ENCODE measurements at places on chromosomes 11 and 22.

GRCh38 chr11:28337701-28338100, 229.5 kb downstream of the METTL15 start:
- no peak for DNase-seq

- no peak for DNase-seq
Observed at GRCh38 chr11:59679347-59679746, 10.5 kb upstream of the PATL1 start.

DNA sequence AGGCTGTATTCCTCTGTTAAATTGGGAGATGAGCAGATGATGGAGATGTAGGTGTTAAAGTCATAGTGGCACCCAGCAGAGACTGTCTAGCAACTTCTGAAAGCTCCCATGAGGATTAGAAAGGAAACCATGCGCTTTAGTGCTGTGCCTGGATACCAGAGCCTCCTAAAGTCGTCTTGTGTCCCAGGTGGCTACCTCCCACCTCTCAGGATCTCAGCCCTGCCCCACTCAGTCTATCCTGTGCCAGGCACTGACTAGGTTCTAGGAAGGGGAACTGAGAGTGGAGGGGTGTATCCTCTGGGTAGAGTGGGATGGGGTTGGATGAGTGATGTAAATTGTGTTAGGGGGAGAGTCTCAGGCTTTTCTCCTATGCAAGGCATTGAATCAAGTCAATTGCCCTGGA, 60.2 kb downstream of the KIAA1671 start:
- no peak for DNase-seq

DNA sequence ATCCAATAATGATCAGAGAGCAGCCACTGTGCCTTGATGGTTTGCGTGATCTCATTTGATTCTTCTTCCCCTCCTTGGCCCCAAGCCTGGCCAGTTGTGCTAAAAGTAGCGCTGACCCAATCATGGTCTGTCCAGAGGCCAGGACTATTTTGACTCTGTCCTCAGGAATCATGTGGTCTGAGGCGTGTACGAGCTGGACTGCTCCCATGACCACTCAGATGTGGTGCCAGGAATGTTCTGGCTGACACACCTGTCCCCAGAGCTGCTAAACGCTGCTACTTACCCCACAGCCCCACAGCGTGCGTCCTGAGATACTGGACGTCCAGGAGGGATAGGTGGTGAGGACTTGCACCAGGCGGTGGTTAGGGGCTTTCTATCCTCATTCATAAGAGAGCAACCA, 70.5 kb downstream of the FEZ1 start:
- no peak for DNase-seq

- no peak for DNase-seq
Observed at GRCh38 chr11:73653996-73654395, 7.6 kb downstream of the PLEKHB1 start.

DNA sequence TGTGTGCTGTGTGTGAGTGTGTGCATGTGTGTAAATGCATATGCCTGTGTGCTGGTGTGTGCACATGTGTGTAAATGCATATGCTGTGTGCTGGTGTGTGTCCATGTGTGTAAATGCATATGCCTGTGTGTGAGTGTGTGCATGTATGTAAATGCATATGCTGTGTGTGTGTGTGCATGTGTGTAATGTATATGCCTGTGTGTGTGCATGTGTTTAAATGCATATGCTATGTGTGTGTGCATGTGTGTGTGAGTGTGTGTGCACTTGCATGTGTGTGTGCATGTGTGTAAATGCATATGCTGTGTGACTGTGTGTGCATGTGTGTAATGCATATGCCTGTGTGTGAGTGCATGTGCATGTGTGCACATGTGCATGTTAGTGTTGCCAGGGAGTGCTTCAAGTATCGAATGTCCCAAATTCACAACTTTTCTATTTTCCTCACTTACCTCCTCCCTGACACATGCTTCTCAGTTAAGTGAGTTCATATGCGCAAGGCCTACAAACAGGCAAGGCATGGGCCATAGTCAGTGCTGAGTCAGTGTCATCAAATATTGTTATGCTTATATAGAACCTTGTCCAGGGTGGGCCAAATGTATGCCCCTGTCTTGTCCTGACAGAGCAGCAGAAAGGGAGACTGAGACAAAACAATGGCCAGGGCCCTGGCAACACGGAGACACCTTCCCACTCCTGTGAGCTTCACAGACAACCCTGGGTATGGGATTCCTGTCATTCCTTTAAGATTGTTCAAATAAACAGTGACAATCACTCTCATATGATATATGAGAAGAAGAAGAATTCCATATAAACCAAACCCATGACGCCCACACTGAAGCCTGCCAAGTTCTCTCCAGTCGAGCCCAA, 38.6 kb downstream of the GGTLC2 start:
- no peak for DNase-seq

GRCh38 chr11:2433106-2433925, 11.0 kb downstream of the TRPM5 start:
- DNase-seq, result no peak

DNA sequence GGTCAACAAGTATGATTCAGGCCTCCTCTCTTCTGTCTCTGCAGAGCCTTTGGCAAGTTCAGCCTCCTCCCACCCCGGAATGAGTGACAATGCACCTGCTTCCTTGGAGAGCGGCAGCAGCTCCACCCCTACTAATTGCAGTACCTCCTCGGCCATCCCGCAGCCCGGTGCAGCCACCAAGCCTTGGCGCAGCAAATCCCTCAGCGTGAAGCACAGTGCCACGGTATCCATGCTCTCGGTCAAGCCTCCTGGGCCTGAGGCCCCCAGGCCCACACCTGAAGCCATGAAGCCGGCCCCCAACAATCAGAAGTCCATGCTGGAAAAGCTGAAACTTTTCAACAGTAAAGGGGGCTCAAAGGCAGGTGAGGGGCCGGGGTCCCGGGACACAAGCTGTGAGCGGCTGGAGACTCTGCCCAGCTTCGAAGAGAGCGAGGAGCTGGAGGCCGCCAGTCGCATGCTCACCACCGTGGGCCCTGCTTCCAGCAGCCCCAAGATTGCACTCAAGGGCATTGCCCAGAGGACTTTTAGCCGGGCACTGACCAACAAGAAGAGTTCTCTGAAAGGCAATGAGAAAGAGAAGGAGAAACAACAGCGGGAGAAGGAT, 220.6 kb downstream of the NAV2 start:
- no peak for DNase-seq

DNA sequence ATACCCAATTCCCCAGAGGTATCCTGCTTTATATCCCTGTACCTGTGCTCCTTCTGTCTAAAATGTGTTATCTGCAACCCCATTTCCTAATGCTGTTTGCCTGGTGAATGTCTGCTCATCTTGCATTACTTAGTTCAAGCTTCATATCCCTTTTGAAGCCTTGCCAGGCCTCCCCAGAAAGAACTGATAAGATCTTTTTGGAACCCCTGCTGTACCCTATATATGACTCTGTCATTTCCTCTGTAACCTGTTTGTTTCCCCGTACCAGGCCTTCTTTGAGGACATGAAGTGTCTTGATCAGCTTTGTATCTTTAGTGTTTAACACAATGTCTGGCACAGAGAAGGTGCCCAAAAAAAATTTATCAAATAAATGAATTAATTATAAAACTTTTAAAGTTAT, 77.6 kb downstream of the LIF start:
- DNase-seq, result no peak

DNA sequence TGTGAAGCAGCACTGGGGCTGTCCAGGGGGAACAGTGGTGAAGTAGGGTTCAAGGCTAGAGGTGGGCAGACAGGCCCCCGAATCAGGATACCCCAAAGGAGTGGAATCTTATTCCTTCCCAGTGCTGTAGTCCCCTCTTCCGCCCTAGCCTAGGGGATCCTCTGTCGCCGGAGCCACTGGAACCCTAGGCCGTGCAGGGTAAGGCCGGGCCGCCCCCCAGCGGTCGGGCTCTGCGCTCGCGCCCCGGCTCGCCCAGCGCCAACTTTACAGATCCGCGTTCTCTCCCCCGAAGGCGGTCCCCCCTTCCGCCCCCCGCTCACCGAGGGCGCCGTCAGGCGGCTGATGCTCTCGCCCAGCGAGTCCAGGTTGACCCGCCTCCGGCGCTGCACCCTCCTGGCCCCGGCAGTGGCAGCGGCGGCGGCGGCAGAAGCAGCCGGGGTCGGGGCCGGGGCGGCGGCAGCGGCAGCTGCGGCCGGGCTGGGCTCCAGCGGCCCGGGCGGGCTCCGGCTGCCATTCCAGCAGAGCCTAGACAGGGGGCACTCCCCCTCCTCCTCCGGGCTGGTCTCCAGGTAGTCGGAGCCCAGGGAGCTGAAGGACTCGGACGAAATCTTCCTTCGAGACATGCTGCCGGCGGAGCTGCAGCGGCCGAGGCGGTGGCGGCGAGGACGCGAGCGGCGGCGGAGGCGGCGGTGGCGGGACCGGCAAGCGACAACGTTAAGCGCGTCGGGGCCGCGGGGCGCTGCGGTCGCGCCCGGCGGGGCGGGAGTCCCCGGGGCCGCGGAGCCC, 650 bp downstream of the GUCY1A2 start:
- peak; percentile 72 for DNase-seq

DNA sequence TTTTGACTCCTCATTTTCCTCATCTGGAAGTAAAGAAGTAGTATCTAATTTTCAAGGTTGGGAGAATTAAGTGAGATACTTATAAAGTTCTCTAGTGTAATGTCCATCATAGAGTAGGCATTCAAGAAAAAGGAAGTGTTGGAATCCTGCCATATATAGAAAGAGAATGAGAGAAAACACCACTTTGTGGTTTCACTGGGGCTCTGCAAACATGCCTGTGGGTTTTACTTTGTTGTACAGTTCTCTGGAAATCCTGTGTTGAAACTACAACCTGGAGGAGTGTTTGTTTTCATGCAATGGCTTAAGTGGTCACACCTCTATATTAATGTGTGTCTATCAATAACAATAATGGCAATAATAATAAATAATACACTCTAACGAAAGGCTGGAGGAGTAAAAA, 741.7 kb downstream of the NELL1 start:
- no peak for DNase-seq

DNA sequence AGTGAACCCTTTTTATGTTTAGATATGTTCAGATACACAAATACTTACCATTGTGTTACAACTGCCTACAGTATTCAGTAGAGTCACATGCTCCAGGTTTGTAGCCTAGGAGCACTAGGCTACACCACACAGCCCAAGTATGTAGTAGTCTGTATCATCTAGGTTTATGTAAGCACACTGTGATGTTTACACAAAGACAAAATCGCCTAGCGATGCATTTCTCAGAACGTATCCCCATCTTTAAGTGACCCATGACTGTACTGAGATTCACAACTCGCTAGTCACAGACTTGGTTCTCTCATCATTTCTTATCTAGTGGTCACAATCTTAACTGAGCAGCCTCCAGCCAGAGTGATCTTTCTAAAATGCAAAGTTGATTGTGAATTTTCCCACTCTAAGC, 119.2 kb downstream of the RASSF10 start:
- no peak for DNase-seq

DNA sequence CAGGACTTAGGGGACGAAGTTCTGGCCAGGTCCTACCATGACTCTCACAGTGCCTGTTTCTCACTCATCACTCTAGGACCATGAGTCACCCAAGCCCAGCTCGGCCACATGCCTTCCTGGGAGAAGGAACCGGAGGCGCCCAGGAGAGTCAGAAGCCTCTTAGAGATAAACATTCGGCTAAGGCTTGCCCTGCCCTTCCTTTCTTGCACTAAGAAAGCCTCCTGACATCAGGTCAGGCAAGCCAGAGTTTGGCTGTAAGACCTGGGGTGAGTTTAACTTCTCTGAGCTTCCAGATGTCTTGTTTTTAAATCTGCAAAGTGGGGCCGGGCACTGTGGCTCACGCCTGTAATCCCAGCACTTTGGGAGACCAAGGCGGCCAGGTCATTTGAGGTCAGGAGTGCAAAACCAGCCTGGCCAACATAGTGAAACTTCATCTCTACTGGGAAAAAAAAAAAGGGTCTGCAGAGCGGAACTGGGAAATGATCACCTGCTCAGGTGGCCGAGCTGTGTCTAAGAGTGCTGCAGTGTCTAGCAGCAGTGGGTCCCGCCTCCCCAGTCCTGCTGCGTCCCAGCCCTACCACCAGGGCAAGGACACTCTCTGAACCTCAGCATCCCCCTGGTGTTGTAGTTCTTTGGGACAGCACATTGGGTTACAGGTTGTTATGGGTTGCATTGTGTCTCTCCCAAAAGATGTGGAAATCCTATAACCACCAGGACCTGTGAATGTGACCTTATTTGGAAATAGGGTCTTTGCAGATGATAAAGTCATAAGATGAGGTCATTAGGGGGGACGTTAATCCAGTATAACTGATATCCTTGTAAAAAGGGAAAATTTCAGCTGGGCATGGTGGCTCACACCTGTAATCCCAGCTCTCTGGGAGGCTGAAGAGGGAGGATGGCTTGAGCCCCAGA, 1.8 kb upstream of the CARS1 start:
- DNase-seq, result no peak

DNA sequence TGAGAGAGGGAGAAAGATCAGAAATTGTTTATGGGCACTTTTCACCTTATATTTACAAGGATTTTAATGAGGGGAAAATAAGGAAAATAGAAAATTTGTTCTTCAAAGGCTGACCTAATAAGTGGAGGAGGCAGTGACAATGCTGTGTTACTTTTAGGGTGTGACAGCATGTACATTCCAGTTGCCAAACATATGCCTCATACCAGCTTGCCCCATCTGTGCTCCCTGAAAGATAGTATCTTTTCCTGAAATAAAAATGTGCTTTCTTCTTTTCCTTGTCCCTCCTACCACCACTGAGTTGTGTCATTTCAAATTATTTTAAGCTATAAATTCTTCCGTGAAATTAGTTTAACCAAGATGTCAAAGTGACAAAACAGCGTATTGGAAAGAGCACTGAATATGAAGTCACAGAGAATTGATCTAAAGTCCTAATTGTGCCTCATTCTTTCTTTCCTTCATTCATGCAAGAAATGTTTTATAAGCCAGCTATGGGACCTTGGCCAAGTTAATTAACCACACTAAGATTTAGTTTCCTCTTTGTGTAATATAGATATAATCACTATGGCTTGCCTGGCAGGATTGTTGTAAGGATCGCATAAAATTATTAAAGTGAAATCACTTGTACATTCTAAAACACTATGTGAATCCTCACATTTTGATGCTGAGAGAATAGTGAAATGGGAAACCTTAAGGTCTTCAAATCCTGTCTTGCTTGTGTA, 1307.5 kb upstream of the TENM4 start:
- no peak for DNase-seq

DNA sequence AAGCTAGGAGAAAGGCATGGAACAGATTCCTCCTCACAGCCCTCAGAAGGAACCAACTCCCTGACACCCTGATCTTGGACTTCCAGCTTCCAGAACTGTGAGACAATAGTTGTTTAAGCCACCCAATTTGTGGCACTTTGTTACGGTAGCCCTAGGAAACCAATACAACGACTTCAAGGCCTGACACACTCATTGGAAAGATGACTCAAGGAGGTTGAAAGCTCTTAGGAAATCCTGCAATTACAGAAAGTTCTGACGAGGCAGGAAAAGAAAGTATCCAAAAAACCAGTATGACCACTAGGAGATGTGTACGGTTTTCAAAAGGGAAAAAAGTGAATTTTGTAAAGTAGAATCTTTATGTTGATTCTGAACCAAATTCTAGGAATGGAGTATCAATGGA, 161.4 kb downstream of the SWAP70 start:
- DNase-seq, result no peak

- no peak for DNase-seq
Observed at GRCh38 chr11:65850217-65851082, 7.5 kb downstream of the CFL1 start.

- peak; percentile 94 for DNase-seq
Observed at GRCh38 chr11:75280227-75280701, 39.7 kb downstream of the TPBGL start.

GRCh38 chr22:37824674-37825641, 1.8 kb downstream of the GALR3 start:
- DNase-seq, result peak; percentile 88

- no peak for DNase-seq
Observed at GRCh38 chr11:127023991-127024390, 23.4 kb upstream of the KIRREL3 start.
